ENCODE measurements at places on chromosomes 11 and 22.
A peak's percentile ranks its signal among the peaks of the same experiment; 100 is the strongest.

DNA sequence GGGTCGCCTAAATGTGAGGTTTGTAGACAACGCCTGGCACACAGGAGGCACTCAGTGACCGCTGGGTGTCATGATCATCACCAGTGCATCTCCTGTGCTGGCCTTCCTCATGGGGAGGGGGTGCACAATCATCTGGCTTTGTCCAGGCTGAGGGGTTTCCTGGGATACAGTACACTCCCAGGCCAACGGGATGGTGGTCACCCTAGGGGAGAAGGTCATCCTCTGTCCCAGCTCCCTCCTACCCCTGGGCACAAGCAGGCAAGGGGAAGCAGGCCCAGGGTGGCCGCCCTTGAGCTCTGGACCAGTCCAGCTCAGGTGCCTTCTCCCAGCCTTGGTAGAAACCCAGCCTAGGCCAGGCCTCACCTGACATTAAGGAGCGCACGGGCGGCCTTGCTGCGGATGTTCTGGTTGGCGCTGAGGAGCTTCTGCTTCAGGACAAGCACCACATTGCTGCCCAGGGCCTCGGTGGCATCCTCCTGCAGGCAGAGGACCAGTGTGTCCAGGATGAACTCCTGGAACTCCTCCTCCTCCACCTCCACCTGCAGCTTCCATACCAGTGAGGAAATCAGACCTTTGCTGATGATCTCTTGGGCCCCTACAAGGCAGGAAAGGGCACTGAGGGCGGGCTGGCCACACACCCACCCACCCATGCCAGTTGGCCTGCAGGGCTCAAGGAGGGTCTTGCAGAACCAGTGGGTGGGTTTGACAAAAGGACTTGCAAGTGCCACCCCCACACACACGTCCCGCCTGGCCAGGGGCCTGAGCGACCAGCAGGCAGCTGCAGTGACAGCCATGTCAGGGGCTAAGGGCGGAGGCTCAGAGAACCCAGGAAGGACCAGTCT is 6.6 kb upstream of the GNAZ start:
- DNase-seq: no peak

DNA sequence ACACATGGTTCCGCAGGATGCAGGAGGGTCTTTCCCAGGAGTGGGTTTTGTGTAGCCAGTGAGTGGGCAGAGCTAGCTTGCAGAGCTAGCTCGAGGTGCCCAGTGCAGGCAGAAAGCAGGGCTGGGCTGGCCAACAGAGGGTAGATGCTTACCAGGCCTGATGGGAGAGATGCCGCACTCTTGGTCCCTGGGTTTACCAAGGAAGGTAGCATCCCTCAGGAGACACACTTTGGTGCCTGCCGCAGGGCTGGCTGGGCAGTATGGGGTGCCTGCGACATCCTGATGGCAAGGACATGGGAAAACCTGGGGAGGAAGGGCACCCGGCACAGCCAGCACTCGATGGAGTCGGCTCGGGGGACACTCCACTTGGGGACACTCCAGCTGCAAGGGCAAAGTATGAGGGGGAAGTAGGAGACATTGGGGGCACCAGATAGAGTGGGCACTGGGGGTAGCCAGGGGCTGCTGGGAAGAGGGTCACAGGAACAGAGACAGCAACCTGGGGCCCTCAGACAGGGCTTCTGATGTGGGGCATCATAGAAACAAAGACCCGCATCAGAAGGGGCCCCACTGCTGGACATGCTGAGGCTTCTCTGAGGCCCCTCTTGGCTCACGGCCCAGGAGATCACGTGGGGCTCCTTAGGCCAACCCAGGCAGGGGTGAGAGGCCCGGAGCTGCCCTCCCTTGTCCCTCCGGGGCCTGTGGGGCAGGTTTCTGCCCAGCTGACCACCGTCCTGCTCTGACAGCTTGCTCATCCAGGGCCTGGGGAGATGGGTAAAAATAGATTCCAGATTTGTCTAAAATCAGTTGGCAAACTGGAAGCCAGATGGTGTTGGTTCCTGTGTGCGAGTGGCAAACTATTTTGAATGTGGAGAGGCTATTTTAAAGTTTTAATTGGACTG is 89.8 kb downstream of the MORC2 start:
- no peak for DNase-seq

DNA sequence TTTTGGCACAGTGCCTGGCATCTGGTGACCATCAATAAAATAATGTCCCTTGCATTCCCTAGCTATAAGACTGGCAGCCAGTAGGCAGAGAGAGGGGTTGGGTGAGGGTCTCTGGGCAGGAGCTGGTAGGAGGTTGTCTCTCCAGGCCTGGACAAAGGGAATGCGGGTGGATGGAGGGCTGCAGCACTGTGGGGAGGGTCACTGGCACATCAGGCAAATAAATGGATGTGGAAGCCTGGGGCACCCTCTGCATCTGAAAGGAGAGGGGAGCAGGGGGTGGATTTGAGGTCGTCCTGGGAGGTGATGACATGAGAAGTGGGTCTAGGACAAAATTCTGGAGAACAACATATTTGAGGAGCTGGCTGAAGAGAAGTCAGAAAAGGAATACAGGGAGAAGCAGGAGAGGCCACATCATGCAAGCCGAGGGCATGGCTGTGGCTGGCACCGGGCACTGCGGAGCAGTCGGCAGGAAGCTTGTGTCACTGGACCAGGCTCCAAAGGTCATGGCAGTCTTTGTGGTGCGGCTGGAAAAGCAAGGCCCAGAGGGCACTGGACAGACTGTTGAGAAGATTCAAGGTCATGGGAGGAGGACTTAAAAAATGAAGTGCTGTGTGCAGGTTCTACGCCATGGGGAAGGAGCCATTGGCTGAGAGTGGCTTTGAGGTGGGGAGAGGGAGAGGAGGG is 36.5 kb upstream of the THY1 start:
- no peak for DNase-seq

- DNase-seq: peak; percentile 57
Measured at GRCh38 chr11:44627911-44628729, 62.7 kb downstream of the CD82 start.

DNA sequence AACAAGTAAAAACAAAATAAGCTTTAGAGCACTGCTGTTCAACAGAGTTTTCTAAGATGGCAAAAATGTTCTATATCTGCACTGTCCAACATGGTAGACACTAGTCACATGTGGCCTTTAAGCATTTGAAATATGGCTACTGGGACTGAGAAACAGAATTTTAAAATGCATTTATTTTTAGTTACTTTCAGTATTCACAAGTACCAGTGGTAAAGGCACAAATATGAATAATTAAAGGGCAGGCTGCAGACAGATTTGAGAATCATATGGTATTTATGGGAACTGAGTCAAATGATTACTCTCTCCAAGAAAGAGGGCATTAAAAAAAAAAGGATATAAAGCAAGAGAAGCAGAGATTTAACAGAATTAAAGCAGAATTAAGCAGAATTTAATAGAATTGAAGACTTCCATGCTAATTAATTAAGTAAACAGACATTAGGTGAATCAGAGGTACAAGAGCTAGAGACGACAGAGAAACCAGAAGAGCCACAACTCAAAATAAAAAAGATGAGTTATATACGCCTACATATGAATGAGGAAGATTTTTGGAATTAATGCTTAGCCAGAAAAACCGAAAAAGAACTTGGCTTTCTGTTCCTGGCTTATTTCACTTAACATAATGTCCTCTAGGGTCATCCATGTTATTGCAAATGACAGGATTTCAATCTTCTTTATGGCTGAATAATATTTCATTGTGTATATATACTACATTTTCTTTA is 160.4 kb downstream of the ATG16L2 start:
- DNase-seq: no peak

Measured in NCI-H1105 (cell line).